ENCODE measurements at places on chromosomes 7 and 10.

DNA sequence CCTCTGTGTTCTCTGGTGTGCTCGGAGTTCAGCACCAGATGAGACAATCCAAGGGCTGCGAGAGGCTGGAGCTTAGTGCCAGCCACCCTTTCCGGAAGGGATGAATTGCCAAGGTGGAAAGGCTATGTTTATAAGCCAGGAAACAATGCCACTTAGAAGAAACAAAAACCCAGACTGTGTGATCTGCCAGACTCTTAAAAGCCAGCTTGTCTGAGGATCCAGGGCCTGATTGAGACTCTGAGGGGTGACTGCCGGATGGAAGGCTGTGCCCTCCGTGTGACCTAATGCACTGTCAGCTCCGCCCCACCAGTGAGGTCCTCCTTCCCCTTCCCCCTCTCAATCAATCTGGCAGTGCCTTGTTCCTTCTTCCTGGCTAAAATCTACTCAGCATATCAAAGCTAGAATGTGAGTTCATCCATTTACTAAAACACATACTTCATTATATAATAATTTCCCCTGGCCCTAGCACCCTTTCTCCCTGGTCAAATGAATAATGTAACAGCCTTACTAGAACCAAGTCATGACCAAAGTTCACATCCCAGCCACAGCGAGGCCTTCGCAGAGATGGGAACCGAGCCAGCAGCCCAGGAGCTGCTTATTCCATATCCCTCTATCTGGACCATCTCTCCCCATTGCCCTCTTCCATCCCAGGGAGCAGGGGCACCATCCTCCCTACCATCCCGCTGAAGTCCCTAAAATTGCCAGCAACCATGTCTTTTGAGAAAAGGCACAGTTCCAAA is 25.5 kb downstream of the FAM107B start:
- no peak for DNase-seq

DNA sequence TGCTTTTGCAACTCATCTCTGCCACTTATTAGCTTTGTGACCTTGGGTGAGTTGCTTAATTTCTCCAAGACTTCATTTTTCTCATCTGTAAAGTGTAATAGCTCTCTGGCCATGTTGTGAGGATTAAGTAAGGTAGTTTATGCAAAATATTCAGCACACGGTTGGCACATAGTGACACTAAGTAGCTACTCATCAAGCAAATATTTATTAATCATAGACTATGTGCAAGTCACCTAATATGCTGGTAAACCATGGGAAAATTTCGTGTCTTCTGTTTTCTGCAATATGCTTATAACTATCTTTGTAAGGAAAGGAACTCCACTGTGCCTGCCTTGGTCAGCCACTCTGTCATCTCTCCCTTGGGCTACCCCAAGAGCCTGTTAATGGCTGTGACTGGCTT is 50.3 kb upstream of the EGR2 start:
- DNase-seq = no peak

GRCh38 chr7:158779061-158780000 is 50.0 kb downstream of the ESYT2 start:
- DNase-seq = no peak

DNA sequence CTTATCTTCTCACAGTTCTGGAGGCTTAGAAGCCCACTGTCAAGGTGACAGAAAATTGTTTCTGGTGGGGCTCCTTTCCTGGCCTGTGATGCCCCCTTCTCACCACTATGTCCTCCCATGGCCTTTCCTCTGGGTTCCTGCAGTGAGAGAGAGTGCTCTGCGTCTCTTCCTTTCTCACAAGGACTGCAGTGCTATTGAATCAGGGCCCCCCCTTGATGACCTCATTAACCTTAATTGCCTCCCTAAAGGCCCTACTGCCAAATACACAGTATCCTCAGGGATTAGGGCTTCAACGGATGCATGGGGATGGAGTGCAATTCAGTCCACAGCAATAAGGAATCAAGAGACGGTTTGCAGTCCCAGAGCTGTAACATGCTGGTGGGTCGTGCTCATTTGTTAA is 82.0 kb upstream of the GRB10 start:
- no peak for DNase-seq

DNA sequence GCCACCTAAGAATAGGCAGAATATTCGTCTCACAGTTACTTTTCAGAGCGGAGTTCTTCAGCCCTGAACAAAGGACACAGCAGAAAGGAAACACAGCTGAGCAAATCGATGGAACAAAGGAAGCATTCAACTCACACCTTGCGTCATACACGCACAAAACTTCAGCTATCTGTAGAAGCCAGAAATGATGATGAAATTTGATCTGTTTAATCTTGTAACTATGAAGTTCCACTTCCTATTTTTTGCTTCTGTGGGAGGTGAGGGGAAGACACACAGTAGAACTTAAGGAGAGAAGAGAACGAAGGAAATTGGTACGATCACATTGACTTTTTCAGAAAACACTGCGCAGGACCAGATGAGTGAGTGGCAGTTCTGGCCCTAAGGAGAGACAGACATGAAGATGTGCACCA is 26.2 kb downstream of the FAM171A1 start:
- peak; percentile 24 for DNase-seq

DNA sequence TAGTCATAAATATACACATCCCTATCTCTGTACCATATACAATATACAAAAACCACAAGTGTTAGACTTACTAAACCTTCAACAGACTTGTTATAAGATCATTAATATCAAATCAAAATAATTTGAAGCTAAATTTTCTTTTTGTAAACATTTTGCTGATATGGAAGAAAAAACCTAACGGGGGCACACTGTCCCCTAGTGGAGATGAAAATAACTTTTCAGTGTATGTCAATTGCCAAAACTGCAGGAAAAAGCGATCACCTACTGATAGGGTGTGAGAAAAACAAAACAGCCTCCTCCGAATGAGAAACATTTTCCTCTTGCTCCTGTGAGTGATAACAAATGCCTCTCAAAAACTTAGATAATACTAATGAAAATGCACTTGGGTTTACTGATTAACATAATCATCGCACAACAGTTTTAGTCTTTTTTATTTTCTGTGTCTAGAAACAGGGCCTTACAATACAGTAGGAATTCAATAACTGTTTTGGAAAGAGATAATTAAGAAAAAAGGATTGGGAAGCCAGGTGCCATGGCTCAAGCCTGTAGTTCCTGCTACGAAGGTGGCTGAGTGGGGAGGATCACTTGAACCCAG is 322.7 kb downstream of the CRPPA start:
- no peak for DNase-seq

DNA sequence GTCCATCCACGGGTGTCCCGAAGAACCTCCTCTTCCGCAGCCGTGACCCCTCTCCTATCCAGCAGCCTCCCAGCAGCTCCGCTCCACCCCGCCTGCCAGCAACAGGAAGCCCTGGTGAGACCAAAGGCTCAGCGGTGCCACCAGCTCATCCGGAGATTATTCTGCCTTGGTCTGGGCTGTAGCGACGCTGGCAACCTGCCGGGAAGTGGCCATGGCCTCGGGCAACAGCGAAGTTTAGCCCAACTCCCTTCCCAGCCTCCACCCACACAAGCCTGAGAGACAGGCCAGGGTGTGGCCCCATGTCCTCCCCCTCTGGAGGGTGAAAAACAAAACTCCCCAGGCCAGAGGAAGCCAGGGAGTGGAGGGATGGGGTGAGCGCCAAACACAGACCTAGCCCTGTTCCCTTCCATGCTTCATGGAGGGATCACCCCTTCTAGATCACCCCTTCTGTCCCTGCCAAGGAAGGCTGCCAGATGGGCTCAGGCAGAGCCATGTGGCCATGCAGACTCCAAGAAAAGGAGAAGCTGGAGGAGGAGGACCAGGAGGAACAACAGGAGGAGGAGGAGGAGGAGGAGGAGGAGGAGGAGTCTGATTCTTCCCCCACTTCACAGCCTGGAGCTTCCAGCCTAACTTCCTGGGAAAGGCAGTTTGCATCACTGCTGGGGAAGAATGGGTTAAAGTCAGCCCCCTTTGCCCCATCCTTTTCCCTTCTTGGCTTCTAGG is 918 bp downstream of the CALHM2 start:
- no peak for DNase-seq

DNA sequence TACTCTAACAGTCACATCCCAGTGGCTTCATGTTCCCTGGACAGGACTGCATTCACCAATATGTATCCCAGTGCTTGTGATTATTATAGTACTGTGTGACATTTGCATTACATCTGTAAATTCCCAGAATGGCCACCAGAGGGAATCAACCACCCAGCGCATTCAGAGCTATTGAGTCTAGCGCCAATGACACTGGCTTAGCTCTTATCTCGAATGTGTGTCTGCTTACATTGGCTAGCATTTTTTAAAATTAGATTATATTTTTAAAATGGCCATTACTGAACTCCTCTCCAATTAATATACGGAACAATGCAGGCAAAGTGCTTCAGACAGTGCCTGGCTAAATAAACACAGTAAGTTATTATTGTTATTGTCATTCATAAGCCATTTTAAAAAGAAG is 36.3 kb downstream of the TRIL start:
- DNase-seq = peak; percentile 53

GRCh38 chr7:5769571-5769970 is 11.9 kb downstream of the RNF216 start:
- DNase-seq = no peak

DNA sequence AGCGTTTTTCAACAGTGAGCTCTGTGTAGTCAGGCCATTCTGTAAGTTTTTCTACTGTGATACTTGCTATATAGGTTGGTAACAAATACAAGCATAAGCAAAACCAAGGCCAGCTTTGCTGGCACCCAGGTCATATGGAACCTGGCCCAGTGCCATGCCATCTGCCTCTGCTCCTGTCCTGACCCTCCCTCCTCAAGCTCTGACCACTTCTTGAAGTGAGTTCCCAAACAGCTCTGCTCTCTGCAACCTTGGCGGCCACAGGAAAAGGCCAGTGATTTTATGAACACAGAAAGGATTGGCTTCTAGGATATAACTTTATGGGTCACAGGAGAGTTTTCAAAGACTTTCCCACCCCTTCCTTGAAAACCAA is 12.8 kb downstream of the NOD1 start:
- DNase-seq = no peak

DNA sequence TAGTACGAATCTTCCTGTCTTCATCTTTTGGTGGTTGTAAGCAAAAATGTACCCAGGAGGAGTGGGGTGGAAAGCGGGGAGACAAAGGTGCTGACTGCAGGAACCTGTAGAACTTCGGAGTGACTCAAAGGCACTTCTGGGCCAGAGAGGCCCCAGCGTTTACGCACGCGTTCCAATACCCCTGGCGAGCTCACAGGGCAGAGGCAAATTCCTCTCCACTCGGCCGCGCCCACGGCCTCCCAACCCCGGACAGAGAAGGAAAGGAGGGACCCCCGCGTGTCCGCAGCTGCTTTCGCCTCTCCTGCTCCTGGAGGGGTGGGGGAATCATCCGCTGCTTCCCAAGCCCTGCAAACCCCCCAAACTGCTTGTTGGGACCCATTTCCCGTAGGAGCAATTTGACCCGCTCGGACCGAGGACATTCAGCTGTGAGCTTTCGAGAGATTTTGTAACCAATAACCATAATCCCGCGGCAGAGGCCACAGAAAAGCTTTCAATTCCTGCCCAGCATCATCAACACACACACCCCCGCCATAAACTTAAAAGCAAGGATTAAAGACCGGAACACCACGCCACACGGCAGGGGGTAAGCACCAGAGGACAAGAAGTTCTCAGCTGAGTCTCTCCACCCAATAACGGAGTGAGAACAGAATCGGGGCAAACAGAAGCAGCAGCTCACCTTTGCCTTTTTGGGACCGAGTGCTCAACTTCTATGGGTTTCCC is 2.3 kb downstream of the IGF2BP3 start:
- DNase-seq = no peak

GRCh38 chr10:84098667-84099066 is 40.6 kb upstream of the GHITM start:
- no peak for DNase-seq

DNA sequence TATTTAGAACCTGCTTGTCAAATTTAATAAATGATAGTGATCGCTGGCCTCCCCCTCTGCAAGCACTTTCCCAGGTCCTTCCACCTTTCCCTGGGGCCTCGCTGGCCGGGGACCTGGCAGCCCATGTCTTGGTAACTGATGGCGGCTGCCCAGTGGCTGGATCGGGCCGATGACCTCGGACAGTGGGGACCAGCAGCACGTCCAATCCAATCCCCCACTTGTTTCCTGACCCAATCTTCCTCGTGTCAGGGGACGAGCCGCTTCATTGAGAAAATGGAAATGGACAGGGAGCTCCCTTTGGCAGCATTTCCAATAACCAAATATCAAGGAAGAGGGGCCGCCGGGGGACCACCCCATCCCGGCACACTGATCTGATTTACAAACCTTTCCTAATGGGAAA is 17.2 kb downstream of the EBF3 start:
- DNase-seq = no peak

DNA sequence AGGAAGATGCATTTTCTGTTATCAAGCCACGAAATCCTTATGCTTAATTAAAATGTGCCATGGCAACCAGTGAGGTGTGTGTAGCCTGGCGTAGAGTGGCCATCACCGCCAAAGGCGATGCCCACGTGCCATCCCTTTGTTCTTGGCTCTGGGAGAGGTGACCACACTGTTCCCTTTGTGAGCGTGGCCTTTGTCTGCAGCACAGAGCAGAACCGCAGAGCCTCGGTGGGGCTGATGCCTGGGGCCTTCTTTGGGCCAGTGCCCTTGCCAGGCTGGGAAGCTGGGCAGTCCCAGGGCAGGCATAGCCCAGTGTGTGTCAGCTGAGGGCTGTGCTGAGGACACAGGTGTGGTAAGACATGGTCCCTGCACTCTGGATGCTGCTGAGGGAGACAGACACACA is 48.3 kb downstream of the BUB3 start:
- DNase-seq = no peak

- DNase-seq = no peak
These were observed 29.7 kb upstream of the SEC61G start for GRCh38 chr7:54788664-54789063.

DNA sequence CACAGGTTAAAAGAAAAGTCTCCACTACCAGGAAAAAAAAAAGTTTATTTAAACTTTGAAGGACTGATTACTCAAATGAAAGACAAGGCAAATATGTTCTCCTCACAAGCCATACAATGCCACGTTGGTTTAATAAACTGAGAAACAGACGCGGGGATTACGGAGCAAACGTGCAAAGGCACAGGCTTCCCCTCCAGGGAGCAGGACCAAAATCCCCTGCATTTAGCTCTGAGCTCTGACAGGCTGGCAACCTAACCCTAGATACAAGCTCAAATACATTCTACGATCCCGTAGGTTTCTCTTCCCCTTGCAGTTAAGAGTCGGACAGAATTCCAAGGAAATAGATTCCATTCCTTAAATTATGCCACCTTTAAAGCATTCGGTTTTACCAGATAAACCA is 7.7 kb upstream of the GRB10 start:
- no peak for DNase-seq

- no peak for DNase-seq
These were observed 18.7 kb downstream of the CNPY1 start for GRCh38 chr7:155527664-155528063.

DNA sequence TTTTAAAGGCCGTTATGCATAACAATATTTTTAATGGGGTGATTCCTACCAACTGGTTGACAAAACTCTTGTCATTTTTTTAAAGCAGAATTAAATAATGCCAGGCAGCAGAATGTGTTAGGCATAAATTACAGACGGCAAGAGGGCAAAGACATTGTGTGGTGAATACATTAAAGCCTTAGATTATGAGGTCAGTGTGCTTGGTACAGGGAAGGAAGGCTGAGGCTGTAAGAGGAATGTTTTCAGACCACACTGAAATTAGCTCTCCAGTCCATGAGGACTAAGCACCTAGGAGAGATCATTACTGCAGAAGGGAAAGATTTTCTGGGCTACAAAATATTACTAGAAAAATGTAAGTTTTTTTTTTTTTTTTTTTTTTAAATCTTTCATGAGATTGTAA is 312.8 kb upstream of the PRKCQ start:
- DNase-seq = no peak

- DNase-seq = peak; percentile 22
These were observed 3.8 kb downstream of the HILPDA start for GRCh38 chr7:128459394-128459878.

- no peak for DNase-seq
These were observed 23.2 kb upstream of the MKI67 start for GRCh38 chr10:128149267-128150014.

Data from NCI-H1417 treated with DMSO at 0.1 percent for 48 hours (cell line).